ENCODE measurements at places on chromosomes 6 and 20.

GRCh38 chr6:79305020-79305419 lies 70.5 kb upstream of the HMGN3 start:
- no peak for DNase-seq

DNA sequence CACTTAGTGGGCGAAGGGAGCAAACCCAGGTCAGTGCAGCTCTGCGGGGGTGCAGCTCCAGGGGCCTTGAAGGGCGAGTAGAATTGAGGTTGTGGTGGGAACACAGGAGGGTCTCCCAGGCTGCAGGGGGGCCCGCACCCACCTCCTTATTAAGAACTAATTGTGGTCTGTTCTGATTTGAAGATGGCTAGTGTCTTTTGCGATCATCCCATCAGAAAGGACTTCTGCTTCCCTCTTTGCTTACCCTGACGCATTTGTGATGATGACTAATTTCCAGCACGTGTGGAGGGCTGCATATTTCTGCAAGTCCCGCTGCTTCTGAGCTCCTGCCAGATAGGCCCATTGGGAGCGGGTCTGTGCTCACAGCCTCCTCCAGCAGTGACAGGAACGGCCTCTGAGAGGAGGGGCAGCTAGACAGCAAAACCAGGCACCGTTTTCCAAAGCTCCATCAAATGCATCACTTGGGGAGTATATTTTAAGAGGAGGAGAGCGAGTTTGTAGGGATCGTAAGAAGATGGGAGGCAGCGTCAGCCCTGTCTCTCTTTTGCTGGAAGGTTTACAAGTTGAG lies 268.9 kb downstream of the CDH4 start:
- no peak for DNase-seq

GRCh38 chr6:31079656-31080261 lies 32.6 kb downstream of the C6orf15 start:
- DNase-seq: peak; percentile 41

DNA sequence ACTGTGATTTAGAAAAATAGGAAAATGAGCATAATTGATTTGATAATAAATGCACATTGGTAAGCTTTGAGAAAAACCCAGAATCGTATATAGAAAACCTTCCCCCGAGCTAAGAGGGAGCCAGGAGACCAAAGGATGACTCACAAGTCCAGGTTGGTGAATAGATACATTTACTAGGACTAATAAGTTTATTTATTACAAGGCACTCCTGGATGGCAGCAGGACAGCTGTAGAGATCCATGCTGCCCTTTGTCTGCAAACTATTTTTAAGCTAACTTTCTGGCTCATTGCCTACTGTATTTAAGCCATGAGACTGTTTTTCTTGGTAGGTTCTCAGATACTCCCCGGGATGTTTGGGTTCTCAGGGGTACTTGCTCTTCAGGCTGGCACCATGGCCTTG lies 13.4 kb downstream of the CASP8AP2 start:
- DNase-seq: no peak

- DNase-seq: no peak
Measured at GRCh38 chr6:56223995-56224394, 23.4 kb downstream of the COL21A1 start.

DNA sequence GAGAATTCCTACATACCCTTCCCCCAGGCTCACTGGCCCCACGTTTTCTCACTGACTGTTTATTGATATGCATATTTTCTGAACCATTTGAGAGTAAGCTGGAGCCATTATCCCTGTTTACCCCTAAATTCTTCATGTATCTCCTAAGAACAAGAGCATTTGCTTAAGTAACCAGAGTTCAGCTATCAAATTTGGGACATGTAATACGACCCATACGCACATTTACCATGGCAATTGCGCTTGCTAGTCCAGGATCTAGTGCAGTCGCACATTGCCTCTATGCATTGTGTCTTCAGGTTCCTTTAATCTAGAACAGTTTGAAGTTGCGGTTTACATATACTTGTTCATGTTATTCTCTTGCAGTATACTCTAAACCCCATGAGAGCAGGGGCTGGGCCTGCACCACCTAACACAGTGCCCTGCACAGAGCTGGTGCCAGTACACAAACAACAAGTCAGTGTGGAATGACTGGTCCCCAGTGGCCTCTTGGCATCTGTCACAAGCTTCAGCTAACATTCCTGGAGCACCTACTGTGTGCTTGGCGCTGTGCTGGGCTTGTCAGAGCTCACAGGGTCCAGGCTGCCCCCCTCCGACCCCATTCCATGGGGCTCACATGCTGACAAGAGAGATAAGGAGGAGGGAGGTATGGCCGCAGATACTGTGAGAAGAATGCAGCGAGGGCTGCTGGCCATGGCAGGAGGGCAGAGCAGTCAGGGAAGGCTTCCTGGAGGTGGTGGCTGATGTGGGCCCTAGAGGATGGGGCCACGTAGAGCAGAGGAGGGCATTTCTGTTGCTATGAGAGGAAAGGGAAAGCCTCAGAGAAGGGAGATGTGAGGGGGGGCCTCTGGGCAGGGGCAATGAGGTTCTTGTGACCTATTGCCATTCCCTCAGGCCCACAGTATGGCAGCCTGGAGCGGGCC lies 28.1 kb downstream of the SPDEF start:
- no peak for DNase-seq

- DNase-seq: peak; percentile 38
Measured at GRCh38 chr6:7341989-7342742, 29.2 kb upstream of the SSR1 start.

GRCh38 chr6:85996034-85996375 lies 353.3 kb upstream of the SYNCRIP start:
- DNase-seq: no peak

DNA sequence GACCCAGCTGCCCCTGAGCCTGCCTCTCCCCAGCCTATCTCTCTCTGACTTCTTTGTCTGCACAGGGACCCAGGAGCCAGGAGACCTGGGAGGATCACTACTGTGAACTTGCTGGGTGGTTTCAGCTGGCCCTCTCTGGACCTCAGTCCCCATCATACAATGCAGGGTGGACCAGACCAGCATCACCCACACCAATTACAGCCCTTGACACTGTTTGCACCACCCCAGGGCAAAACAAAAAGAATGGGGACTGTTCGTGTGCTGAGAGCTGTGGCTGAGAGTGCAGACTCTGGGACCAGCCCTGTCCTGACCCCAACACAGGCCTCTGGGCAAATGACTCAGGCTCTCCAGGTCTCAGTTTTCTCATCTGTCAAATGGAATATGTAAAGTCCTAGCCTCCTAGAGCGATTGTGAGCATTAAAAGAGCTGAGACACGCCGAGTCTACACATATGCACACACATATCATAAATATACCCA lies 25.4 kb downstream of the PTGIS start:
- no peak for DNase-seq

GRCh38 chr6:115443825-115444478 lies 616.7 kb downstream of the FRK start:
- DNase-seq: no peak

- no peak for DNase-seq
Measured at GRCh38 chr20:52372169-52372568, 180.6 kb upstream of the ZFP64 start.

DNA sequence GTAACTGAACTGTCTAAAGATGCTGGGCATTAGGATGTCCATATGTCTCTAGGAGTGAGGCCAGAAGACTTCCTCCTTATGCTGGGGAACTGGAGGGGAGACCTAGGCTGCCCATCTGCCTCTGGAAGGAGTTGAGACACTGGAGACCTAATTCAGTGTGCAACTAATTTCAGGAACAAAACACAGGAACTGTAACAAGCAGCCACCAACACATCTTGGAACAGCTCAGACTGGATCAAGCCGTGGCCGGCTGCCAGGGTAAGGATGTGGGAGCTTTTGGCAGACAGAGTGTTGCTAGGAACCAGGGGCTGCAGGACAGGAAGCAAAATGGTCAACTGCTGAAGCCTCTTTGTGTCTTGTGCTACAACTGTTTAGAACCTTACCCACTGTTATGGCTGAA lies 16.4 kb upstream of the MAS1 start:
- DNase-seq: no peak

DNA sequence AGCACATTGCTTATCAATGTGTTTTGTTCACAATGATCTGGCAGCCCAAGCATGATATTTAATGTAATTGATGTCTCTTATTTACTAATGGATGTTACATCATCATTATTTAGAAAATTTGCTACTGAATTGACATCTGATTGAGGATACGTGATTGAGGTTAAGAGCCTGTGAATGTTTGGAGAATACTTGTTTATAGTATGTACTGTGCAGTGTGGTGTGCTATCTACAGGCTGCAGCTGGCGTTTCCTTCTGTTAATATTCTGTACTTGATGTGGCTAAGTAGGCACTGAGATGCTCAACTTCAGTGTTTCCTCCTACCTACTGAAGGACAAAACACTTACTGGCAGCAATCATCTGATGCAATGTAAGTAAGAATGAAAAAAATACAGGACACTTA lies 709.6 kb upstream of the FLRT3 start:
- no peak for DNase-seq

DNA sequence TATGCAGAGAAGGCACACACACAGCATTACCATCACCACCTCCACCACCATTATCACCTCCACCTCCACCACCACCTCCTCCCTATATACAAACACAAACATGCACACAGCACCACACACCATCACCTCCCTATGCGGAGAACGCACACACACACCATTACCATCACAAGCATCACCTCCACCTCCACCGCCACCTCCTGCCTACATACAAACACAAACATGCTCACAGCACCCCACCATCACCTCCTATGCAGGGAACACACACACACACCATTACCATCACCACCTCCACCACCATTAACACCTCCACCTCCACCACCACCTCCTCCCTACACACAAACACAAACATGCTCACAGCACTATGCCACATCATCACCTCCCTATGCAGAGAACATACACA lies 236.5 kb upstream of the AFDN start:
- DNase-seq: no peak

DNA sequence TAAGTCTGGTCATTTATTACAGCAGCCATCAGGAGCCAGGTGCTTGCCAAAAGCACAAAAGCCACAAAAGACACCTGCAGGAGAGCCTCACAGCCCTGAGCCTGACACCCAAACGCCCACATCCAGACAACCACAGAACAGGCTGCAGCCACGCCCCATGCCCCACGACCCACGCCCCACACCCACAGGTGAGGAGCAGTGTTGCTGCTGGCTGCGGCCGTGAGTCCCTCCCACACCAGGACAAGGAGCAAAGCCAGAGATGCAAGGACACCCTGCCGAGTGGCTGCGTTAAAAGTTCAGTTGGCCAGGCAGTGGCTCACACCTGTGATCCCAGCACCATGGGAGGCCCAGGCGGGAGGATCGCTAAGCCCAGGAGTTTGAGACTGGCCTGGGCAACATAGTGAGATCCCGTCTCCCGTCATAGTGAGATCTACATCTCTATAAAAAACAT lies 43.0 kb downstream of the SLC2A4RG start:
- no peak for DNase-seq

- no peak for DNase-seq
Measured at GRCh38 chr6:114200891-114201290, 141.9 kb downstream of the HS3ST5 start.

DNA sequence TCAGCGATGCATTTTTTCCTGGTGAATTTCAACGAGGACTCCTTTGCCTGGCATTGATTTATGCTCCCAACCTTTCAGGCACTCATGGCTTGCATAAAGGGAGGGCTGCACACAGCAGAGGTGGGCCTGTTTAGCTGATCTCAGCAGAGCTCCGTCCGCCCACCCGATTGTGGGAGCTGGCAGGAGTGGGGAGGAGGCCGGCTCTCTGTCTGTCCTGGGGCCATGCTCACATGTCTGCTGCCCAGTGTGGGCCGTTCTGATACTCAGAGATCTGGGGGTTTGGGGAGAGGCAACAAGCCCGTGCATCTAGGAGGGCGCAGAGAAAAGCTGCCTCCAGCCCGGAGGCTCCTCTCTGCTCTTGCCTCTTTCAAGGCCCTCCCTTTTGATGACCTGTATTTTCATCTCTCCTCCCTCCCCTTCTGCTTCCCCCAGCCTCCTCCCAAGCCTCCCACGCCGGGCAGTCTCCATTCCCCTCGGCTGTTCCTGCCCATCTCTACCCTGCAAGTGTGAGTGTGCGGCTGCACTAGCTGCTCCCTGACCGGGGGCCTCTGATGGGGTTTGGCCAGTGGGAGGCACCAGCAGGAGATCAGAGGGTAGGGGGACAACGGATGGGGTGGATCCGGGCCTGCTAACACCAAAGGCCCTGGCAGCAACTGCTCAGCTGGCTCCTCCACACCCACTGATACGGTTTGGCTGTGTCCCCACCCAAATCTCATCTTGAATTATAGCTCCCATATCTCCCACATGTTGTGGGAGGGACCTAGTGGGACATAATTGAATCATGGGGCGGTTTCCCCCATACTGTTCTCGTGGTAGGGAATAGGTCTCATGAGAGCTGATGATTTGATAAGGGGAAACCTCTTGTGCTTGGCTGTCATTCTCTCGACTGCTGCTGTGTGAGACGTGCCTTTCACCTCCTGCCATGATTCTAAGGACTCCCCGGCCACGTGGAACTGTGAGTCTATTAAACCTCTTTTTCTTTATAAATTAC lies 39.6 kb upstream of the MLN start:
- DNase-seq: no peak

DNA sequence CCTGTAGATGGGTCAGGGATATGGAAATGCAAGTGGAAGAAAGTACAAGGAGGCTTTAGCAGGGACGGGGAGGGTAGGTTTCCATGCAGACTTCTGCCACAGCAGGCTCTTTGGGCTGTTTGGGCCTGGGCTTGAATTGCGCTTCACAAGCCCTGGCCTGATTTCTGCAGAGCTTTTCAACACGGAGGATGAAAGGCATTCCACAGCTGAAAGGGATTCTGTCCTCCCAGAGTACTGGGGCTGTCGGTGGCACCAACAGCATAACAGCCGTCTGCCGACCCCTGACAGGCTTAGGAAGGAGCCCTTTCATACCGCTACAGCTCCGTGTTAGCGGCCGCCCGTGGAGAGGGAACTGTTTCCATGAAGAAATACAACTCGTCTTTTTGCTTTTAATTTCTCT lies 22.9 kb upstream of the TBC1D7 start:
- no peak for DNase-seq

DNA sequence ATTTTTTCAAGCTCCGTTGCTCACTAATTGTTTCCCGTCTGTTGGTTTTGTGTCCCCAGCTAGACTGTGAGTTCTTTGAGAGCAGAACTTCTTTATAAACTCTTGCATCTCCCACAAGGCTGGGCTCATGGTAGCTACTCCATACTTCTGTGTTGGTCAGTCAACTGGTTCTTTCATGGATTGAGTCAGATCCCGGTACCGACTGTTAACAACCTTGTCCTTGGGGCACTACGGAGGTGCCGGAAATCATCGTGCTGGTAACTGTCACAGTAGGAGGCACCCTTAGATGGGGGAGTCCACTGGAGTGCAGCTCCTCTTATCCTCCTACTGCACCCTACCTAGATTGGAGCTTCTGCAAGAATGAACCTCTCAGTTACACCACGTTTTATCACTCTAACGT lies 8.6 kb upstream of the STX16 start:
- DNase-seq: no peak

GRCh38 chr20:2760297-2760951 lies 40.0 kb downstream of the CPXM1 start:
- DNase-seq: no peak

DNA sequence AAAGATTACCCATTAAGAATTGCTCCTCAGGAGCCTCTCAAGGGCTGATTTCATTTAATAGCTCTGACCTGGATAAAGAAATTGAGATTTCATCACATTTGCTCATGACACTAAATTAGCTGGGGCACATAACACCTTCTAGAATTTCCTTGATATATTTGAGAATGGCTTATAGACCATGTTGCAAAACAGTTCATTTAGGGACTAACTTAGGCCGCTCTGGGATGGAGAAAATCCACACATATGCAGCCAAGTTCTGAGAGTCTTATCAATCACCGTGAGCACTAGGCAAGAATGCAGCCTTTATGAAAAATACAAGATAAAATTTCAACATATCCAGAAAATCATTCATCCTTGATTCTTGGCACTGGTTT lies 91.0 kb upstream of the MCHR2 start:
- no peak for DNase-seq

GRCh38 chr6:8539453-8539852 lies 104.1 kb upstream of the SLC35B3 start:
- no peak for DNase-seq

Measured in NCI-H2171 (cell line).